ENCODE measurements at places on chromosomes 5 and 9.
A peak's percentile ranks its signal among the peaks of the same experiment; 100 is the strongest.

DNA sequence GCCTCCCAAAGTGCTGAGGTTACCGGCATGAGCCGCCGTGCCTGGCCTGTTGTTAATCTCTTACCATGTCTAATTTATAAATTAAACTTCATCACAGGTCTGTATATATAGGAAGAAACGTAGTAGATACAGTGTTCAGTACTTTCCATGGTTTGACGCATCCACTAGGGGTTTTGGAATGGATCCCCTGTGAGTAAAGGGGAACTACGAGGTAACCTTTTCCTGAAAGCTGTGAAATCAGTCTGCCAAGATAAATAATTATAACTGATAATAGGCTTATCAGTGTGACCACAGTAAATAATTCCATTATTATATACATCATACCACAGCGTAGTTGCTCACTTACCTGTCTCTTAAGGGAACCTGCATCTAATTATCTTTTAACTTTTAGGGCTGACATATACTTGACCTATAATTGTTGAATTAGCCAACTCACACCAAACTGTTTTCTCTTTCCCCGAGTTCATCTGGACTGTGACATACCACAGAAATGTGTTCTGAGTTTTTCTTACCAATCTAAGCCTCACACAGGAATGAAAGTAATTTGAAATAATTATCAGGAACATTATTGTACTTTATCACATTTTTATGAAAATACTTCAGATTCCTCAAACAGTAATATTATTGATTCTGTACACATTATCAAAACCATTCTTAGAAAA lies 42.9 kb downstream of the DAPK1 start:
- no peak for DNase-seq

GRCh38 chr9:78214492-78214891 lies 21.4 kb upstream of the CEP78 start:
- no peak for DNase-seq

GRCh38 chr5:40452874-40453624 lies 226.7 kb upstream of the PTGER4 start:
- DNase-seq = no peak

DNA sequence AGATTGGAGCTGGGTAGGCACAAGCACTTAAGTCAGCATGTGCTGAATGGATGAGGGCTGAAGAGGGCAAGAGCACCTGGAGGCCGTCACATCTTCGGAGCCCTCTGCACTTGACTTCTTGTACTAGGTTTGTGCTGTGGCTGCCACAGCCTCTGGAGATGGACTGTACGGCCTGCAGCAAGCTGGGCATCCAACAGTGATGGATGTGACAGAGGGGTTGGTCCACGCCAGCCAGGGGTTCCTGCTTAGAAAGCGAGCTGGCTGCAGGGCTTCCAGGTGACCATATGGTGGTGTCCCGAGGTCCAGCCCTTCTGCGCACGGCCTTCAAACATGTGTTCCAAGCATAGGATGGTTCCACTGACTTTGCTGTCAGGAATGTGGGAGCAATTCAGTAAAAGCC lies 65.1 kb upstream of the PHYKPL start:
- no peak for DNase-seq

DNA sequence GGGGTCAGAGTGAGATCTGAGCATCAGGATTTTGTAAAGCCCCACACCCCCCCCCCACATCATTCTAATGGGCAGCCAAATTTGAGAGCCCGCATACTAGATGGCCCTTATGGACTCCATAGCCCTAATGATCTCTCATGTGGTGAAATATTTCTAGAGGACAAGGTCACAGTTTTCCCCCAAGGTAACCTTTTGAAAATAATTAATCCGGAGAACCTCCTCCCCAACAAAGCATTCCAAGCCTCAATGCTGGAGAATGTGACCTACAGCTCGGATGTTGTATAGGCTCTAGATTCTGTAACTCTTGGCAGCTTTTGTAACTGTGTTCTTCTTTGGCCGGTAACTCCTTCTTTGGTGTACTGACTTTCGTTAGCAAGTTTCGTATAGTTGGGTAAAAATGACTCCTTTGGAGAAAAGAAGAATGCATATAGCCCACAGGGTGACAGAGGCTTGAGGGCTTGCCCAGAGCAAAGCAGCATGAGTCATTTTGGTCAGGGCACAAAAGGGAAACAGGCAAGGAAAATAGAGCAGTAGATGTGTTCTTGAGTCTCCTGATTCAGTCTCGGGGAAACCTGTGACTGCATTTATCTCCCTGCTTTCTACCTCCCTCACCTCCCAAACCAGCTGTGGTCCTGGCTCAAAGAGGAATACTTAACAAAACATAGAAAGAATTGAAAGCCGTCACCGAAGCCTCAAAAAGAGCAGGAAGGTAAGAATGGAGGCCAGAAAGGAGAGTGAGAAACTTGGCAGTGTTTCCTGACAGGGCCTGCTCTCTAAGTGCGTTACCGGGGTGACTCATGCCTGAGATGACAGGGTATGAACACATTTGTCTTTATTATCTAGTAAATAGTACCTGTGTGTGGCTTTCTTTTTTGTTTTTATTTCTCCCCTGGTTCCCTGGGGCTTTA lies 6.6 kb upstream of the XPA start:
- DNase-seq = peak; percentile 44

DNA sequence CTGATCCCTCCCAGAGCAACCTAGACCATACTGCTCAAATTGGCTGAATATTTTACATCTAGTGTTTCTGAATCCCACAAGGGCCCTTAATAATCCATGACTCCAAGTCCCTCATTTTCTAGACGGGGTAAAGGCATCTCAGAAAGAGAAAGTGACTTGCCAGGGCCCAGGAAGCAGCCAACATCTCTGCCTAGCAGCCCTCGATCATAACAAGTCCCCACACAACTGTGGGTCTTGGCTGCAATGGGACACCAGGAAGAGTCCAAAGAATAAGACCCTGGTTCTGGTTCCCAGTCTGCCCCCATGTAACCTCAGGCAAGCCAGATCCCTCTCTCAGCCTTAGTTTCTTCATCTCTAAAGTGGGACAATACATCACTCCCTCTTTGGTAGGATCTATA lies 6.3 kb downstream of the ANXA6 start:
- DNase-seq = peak; percentile 50

DNA sequence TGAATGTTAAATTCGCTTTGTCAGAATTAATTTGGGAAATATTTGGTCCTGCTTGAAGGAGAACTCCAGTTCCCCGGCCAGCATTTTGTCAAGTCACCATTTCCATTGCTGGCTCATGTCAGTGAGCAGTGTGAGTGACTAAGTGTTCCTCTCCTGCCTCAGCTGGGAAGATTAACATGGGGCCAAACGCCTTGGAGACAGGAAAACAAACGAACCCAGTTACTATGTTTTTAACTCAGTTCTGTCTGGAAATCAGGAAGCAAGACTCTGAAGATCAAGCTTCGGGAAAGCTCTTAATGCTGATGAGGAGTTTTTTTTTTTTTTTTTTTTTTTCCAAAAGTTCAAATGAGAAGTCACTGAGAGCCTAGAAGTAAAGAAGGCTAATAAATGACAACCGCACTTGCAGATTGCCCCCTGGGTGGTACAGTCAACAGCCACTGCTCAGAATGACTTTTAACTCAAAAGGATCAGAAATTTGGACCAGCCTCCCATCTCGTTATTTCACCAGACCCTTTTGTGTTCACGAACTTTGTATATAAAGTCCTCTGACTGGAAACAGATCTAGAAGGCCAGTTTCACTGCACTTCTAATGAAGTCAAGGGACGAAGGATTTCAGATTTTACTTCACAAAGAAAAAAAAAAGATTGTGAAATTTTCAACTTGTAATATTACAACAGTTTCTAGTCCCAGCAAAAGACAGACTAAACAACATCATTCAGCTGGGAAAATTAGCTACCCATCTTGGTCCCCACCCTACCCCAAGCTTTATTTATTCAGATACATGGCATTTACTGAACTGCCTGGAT lies 121.3 kb downstream of the LHFPL2 start:
- DNase-seq = no peak

GRCh38 chr9:130336885-130337284 lies 71.3 kb downstream of the HMCN2 start:
- no peak for DNase-seq

DNA sequence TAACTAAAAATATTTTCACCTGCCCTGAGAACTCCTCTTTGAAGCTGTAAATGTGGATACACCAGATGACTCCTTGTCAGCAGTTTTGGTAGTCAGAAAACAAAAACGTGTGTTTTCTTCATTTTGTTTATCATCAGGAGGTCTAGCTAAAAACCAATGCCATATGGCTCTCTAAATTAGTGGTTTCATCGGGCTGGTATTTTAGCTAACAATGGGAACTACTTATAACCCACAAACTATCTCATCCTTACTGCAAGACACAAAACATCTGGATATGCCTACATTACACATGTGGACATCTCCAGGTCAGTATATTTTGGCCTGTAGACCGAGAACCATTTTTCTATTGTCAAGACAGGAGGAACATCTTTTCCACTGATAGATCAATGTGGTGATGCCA lies 56.2 kb downstream of the GAS1 start:
- DNase-seq = no peak

GRCh38 chr5:14266686-14267085 lies 123.5 kb downstream of the TRIO start:
- no peak for DNase-seq

DNA sequence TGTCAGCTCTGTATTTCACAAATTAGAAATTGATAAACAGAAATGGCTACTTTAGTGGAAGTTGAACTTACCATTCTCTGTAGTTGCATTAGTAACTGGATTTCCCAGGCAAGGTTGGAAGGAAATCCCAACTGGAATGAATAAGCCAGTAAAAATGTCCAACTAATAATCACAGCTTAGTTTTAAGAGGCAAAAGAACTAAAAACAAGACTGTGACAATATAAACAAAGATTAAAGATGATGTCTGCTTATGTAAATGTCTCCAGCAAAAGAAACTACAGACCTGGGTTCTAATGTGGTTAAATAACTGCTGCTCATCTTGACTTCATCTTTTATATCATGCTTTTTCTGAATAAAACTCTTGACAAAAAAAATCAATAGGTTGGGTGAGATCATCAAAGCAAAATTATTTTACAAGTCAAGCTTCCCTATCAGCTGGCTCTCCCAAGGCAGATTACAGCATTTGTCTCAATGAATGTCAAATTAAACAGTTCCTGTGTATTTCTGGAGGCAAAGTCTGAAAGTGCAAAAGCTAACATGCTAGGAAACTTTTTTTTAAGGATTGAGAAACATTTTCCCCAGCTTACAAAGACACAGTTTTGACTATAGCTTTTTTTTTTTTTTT lies 62.3 kb upstream of the HMHB1 start:
- DNase-seq = no peak

GRCh38 chr5:151595411-151595826 lies 4.3 kb upstream of the FAT2 start:
- DNase-seq = no peak
